GDM1 (cell line): ENCODE measurements at places on chromosomes 13 and 19.

GRCh38 chr19:33039108-33039599 lies 25.5 kb downstream of the RHPN2 start:
- DNase-seq, result no peak

DNA sequence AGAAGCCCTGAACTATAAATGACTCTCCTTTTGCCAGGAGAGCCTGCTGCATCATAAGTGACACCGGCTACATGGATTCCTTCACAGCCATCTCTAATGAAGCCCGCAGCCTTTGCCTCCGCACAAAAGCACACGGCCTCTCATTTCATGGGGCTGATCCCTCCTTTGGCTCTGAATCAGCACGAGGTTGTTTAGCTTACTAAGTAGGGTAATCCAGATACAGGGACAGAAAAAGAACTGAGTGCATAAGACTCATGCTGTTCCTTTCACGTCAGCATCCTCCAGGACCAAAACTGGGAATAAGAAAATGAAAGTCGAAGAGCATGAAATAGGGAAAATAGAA lies 136.3 kb downstream of the DCT start:
- no peak for DNase-seq

GRCh38 chr19:33413868-33414666 lies 40.6 kb downstream of the CEBPG start:
- DNase-seq, result no peak

GRCh38 chr13:69597088-69597487 lies 510.5 kb upstream of the ATXN8OS start:
- no peak for DNase-seq

GRCh38 chr19:7681340-7682174 lies 924 bp downstream of the TRAPPC5 start:
- peak; percentile 75 for DNase-seq

DNA sequence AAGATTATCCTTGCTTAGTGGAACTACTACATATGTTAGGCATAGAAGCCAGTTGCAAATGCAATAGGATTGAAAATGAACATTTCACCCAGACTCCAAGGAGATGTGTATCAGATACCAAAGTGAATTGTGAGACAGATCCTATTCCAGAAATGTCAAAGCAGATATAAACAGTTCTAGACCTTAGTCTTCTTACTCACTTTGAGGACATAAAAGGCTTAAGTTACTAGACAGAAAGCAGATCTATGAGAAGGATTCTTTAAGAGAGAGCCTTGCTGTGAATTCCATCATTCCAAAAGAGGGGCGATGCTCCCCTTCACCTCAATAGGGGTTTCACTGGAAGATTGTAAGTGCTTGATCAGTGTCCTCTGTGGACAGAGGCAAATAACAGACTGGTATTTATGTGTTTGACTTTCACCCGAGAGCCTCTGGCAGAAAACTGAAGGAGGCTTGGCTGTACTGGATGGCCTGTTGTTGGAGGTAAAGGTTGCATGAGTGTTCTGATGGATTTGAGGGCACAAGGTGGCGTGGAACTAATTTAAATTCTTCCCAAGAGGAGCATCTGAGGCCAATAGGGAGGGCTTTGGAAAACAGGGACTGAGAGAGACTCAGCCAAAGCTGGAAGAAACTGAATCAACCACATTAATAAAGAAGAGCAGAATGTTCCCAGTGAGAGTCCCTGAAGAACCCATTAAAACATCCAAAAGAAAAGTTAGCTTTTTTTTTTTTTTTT lies 194.8 kb downstream of the DCLK1 start:
- no peak for DNase-seq

GRCh38 chr13:22128441-22129408 lies 457.9 kb downstream of the FGF9 start:
- no peak for DNase-seq
